ENCODE measurements at places on chromosomes 1 and 21.

GRCh38 chr1:63674238-63674864 lies 81.1 kb downstream of the PGM1 start:
- peak; percentile 92 for DNase-seq

- peak; percentile 79 for DNase-seq
Observed at GRCh38 chr21:36260030-36260787, 59.8 kb upstream of the MORC3 start.

- DNase-seq: no peak
Observed at GRCh38 chr1:16391411-16391810, 24.4 kb downstream of the SZRD1 start.

- no peak for DNase-seq
Observed at GRCh38 chr1:158506369-158506987, 34.5 kb downstream of the OR10R2 start.

DNA sequence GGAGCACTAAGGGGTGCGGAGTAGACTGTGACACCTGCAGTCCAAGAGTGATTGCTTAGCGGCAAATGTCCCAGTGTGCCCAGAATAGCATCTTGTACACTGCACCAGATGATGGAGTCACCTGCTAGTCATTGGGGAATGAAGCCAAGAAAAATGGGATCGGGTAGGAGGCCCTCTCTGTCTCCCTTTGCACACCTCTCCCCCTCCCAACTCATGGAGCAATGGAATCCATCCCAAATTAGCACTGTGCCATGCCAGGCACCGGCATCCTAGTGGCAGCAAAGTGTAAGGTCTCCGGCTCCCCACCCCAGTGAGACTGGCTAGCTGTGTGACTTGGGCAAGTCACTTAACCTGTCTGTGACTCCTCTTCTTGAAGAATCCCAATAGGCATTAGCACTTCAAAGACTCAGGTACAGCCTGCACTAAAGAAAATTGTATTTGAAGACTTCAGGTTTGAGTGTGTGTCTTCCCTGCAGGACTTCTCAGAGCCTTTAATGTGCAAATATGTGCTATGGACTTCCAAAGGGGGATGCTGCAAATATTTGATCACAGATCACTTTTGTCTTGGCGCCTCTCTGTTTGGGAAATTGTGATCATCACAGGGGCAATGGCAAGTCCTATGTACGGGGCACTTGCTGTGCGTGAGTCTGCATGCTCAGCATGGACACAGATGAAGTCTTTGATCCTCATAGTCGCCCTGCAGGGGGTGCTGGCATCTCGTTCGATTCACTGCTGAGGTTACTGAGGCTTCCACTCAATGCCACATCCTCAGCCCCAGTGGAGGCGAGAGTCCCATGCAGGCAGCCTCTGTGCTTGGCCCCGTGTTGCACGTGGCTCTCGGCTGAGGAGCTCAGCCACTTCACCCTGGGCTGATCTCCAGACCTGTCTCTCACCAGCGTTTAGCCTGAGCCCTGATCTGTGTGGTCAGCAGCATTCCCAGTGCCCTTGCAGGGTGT lies 272.9 kb upstream of the C1orf174 start:
- DNase-seq: peak; percentile 5

DNA sequence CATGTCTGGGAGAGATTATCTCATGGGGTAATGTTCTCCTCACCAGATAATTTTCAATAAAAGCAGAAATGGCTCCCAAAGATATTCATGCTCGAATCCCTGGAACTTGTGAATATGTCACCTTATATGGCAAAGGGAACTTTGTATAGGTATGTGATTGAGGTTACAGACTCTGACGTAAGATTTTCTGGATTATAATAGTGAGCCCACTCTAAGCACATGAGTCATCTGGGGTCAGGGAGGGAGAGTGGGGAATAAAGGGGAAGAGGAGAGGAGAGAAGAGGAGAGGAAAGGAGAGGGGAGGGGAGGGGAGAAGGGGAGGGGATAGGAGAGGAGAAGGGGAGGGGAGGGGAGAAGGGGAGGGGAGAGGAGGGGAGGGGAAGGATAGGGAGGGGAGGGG lies 1193.9 kb downstream of the PLA2G4A start:
- DNase-seq: no peak

GRCh38 chr1:230170622-230171021 lies 103.6 kb downstream of the GALNT2 start:
- no peak for DNase-seq

DNA sequence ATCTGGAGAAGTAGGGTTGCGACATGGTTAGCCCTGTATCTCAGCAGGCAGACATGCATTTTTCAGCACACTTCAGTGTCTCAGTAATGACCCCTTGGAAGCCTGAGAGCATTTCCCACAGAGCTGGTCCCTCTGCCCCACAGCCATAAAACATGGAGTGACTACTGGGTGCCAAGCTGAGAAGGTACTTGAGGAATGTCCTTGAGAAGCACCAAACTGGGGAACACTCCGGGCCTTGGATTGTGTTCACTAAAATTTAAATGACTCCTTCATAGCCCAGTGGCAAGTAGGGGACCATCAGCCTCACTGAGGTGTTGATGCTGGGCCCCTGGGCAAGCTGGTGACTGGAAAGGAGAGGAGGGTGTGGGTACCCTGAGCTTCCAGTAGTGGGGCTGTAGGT lies 54.7 kb downstream of the KCNJ6 start:
- no peak for DNase-seq

DNA sequence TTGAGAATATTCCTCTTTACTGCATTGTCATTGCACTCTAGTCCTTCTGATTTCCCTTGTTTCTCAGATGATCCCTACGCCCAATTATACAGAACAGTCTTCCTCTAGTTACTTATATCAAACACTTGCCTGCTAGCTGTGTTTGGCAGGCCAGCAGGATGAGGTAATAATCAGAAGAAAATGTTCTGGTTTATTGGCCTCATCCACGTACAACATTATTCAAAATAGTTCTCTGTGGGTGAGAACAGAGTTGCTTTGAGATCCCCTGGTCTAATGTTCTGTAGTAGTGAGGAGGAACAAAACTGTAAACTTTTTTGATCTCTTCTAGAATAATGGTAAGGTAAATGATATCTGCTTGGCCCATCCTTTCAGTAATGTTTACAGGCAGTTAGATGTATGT lies 22.3 kb upstream of the C1orf105 start:
- no peak for DNase-seq

DNA sequence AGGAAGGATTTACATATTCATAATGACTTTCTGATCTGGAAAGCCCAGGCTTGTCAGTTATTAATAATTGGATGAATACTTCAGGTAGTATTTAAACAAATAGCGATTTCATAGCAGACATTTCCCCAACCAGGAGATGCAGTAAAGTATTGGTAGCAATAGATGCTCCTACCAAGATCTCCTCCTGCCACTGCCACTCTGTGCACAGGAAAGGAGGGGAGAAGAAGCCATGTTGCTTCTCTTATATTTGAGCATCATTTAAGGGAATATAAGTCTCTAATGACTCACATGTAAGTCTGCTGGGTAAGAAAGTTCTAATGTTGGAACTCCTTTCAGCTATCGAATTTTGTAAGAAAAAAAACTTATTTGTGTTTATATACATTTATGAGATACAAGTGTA lies 420 bp upstream of the IFI16 start:
- no peak for DNase-seq

GRCh38 chr1:7109901-7110300 lies 324.6 kb downstream of the CAMTA1 start:
- no peak for DNase-seq

DNA sequence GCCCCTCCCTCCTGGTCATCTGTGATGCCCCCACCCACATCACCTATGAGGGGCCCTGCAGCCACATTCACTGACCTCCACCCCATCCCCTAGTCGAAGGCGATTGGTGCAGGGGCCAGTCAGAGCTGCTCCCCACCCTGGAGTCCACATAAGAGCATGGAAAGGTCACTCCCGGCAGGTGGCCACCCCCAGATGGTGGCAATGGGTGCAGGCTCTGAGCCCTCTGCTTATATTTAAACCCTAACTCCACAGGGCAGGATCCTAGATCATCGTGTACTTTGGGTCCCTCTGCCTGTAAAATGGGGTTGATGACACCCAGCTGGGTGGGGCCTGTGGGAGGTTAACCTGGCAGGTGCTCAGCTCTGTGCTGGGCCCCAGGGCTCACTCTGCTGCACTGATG lies 186.8 kb upstream of the C1orf174 start:
- DNase-seq: no peak

GRCh38 chr1:172832006-172832725 lies 173.3 kb downstream of the FASLG start:
- no peak for DNase-seq

GRCh38 chr1:205429762-205430695 lies 8.2 kb upstream of the LEMD1 start:
- DNase-seq: no peak

- no peak for DNase-seq
Observed at GRCh38 chr1:15339570-15339969, 70.1 kb upstream of the EFHD2 start.

DNA sequence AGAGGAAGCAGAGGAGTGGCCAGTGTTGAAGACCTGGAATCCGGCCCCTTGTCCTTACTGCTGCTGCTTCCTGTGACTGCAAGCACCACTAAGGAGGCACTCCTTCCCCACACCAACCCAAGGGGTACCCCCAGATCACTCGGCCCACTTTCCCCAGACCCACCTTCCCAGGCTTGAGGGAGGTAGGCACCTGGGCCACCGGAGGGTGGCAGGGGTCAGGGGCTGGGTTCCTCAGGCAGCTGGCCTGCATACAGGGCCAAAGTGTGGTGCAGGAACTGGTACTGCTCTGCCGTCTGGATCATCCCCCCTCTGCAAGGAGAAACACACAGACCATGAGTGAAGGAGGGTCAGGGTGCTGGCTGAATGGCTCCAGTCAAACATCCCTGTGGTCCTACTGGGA lies 3.9 kb upstream of the ARL8A start:
- DNase-seq: no peak

- DNase-seq: peak; percentile 78
Observed at GRCh38 chr1:925561-926421, 2.1 kb downstream of the SAMD11 start.

- peak; percentile 29 for DNase-seq
Observed at GRCh38 chr21:31732597-31733550, 956 bp upstream of the SCAF4 start.

DNA sequence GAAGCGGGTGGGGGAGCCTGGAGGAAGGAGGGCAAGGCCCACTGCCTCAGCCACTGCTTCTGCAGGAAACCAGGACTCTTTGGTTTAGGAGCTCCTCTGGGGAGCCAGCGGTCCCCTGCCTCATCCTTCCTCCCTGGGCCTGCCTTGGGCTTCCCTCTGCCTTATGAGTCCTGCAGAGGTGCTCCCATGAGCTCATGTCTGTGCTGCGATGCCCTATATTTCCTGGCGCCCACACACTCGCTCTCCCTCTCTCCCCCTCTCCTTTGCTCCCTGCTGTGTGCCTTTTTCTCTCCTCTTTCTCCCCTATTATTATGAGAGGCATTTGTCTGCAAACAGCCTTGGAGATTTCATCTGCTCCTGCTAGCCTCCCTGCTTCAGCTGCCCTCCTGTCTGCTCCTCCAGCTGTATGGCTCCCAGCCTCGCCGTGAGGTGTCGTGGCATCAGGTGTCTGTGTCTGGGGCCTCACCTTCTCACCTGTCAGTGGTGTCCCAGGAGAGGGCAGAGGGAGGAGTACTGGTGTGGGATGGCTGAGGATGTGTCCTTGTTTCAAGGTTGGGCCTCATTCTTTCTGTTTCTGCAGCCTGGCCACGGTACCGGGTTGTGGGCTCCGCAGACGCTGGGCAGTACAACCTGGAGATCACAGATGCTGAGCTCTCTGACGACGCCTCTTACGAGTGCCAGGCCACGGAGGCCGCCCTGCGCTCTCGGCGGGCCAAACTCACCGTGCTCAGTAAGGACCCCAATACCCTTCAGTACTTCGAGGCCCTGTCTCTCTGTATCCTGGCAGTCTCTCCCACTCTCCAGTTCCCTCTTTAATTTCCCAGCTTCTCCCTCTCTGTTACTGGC lies 84.2 kb downstream of the KIRREL1 start:
- DNase-seq: no peak

DNA sequence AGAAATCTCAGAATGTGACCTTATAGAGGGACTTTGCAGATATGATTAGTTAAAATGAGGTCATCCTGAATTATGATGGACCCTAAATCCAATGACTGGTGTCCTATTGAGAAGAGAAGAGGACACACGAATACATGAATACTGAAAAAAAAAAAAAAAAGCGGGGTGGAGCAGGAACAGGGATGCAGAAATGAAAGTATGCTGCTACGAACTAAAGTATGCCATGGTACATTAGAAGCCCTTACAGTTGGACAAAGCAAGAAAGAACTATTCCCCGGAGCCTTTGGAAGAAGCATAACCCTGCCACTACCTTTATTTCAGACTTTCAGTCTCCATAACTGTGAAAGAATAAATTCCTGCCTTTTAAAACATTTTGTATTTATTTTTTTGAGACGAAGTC lies 557.9 kb upstream of the NCAM2 start:
- no peak for DNase-seq

DNA sequence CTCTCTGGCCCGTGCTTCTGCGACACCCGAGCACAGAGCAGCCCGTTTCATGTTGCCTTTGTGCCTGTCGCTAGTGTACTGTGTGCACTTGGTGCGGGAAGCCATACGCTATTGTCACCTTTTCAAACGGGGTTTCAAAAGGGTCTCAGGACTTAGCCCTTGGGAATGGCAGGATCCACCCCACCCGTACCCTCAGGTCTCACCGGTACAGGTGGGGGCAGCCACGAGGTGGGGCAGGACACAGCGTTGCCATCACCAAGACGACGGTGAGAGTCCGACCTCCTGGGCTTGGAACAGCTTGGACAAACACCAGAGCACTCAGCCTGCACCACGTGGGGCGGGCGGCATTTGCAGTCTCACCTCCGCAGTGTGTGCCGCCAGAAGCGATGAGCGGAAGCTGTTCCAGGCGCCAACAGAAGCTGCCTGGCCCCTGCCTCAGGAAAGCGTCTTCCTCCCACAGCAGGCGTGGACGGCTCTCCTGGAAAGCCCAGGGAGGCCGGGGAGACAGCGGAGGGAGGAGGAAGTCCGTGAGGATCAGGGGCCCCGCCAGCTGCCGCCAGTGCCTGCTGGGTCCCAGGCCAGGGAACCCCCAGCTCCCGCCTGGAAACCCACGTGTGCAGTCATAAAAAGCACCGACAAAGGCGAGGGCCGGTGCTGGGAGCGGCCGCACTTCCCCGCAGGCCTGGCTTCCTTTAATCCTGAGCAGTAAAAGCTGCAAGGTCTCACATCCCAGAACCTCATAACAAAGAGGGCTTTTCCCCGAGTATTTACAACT lies 131.3 kb upstream of the ARHGEF16 start:
- no peak for DNase-seq

DNA sequence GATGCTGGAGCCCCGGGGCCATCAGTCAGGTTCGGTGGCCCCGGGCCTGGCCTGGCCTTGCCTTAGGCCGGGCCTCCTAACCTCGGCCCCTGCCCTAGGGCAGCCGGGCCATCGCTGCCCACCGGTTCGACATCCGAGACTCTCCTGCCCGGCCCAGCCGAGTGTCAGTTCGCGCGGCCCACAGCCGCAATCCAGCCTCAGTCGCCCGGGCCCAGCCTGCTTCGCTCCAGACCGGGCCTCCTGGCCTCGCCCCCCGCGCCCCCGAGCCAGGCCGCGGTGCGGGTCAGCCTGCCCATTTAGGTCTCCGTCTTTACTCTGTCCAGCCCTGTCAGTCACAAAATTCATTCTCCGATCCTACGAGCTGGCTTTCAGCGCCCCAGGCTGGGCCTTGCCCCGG lies 777 bp downstream of the LRRC41 start:
- peak; percentile 47 for DNase-seq

GRCh38 chr1:210428696-210429095 lies 100.0 kb downstream of the HHAT start:
- no peak for DNase-seq

GRCh38 chr21:33325222-33326067 lies 675 bp downstream of the IFNAR1 start:
- peak; percentile 58 for DNase-seq

- no peak for DNase-seq
Observed at GRCh38 chr1:36458910-36459309, 5.3 kb downstream of the MRPS15 start.

All from AG20443 (cell line).